Activated naive CD4-positive, alpha-beta T cell (primary cell): ENCODE measurements at places on chromosomes 7 and 10.

DNA sequence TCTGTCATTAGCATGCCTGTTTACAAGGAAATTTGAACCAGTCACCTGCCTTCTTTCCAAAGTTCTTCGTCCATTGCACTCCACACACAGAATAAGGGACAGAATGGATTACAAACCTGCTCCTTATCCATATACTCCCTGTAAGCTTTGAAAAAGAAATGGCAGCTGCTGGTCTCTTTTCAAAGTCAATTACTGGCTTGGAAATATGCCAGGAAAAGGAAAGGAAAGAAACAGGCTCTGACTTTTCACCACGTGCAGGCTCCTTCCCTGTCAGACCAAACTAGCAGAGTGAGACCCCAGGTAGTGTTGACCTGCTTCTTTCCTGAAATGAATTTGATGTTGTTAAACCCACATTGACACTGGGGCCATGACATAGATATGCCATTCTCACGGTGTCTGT lies 84.5 kb downstream of the LHFPL3 start:
- no peak for DNase-seq

DNA sequence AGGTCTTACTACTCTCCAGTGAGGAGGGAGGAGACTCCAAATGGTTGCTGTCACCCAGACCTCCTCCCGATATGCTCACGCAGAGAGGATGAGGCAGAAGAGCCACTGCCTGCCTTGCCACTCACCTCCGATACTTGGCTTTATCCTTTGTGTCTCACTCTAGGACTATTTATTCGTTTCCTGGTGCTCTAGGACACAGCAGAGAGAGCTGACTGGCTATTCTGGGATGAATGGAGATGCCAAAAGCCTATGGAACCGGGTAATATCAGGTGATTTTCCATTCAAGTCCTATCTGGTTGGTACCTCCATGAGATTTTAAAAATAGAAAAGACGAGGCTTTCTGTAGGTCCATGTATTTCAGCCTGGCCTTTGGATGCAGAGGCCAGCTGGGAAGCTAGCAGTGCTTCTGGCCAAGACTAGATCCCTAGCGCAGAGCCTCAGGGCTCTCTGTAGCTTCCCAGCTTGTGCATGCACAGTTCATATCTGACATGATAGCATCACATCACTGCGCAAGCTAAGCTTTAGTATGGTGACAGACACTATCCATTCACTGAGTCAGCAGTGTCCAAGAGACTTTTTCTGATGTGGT lies 239.0 kb upstream of the ANKRD30A start:
- no peak for DNase-seq

DNA sequence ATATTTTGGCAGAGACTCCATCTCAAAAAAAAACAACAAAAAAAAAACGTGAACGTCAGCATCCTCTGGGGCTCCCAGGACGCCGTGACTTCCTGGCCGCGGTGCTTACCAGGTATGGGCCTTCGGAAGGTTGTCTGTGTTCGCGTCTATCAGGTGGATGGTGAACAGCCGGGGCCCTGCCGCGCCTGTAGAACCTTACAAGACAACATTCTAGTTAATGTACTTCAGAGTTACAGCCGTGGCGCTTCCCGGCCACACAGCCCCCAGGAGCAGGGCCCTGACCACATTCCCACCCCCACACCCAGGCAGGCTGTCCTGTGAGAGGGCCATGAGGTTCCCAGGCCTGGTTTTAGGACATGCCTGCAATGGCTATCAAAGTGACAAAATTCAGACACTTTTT lies 111.0 kb downstream of the SMURF1 start:
- DNase-seq = no peak

DNA sequence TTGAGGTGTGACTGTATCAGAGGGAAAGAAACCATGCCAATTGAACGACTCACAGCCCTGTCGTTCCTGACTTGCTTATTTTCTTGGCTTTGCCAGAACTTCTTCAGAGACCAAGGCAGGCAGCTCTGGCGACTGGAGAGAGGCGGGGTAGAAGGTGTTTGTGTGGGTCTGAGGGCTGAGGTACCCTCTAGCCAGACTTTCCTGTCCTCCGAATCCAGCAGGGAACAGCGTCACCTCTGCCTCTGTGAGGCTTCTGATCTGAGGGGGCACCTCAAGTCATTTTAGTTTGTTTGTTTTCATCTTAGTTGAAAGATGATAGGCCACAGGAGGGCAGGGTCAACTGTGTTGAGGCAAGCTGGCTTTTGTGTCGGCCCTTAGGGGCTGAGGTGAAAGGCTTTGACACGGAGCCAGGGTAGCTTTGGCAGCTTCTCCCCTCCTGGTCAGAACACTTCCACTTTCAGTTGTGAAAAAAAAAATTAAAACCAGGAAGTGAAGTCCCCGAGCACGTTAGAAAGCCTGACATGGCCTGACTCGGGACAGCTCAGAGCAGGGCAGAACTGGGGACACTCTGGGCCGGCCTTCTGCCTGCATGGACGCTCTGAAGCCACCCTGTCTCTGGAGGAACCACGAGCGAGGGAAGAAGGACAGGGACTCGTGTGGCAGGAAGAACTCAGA lies 1.9 kb downstream of the ACSL5 start:
- peak; percentile 26 for DNase-seq

DNA sequence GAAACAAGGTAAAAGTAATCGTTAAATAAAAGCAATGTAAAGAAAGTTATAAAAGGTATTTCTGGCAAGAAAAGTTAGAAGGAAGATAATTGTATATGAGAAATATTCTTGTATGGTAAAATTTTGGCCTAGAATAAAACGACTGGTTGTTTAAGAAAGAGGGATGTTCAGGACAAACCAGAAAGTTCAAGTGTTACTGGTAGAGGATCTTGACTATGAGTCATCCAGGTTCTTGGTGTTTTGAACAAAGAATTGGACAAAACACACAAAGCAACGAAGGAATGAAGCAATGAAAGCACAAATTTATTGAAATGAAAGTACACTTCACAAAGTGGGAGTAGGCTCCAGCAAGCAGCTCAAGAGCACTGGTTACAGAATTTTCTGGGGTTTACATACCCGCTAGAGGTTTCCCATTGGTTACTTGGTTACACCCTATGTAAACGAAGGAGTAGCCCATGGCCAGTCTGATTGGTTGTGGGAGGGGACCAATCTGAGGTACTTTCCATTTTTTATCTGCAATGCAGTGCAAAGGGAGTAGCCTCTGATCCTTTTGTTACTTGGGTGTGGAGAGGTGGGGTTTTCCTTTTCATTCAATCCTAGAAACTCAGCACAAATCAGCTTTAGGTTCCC lies 22.4 kb upstream of the GARS1 start:
- no peak for DNase-seq

DNA sequence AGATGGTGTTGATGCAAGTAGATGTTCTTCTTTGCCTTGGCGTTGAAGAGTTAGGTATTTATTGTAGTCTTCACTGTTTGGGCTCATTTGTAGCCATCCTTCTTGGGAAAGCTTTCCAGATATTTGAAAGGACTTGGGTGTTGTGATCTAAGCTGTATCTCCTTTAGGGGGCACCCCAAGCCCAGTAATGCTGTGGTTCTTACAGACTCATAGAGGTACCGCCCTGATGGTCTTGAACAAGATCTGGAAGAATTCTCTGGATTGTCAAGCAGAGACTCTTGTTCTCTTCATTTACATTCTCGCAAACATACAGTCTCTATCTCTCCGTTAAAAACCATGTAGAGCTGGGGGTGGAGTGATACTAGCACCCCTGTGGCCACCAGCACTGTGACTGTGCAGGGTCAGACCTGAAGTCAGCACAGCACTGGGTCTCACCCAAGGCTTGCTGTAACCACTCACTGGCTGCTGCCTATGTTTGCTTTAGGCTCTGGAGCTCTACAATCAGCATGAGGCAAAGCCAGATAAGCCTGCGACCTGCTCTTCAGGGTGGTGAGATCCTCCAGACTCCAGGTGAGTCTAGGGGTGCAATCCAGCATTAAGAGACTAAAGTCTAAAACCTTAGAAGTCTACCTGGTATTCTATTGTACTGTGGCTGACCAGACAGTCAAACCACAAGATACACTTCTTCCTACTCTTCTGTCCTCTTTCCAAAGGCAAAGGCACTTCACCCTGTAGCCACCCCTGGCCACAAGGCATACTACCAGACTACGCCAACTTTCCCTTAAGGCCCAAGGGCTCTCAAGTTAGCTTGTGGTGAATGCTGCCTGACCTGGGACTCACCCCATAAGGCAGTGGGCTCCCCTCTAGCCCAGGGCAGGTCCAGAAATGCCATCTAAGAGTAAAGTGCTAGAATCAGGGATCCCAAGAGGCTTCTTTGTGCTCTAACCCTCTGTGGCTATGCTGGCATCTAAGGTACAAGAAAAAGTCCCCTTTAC lies 209.7 kb upstream of the TMEM196 start:
- no peak for DNase-seq

- DNase-seq = no peak
Measured at GRCh38 chr7:95454438-95455045, 19.7 kb upstream of the PON2 start.
